ENCODE measurements at places on chromosomes 3 and 15.

DNA sequence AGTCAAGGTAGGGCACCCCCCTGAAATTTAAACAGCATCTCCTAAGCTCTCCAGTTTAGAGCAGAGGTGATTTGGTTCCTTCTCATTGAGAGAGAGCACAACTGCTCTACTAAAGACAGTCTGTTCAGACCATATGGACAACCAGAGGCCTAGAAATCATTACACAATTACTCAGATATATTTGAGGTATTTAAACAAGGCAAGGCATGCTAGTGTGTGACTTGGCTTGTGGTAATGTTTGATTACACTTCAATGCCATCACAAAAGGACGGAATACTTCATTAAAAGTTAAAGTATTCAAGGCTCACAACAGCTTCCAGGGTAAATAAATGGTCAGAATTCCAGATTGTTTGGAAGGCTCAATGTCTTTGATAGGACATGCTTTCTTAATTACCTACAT is 110.2 kb downstream of the LRTM1 start:
- DNase-seq = no peak

GRCh38 chr3:144662729-144663128 is 691.1 kb downstream of the DIPK2A start:
- no peak for DNase-seq

DNA sequence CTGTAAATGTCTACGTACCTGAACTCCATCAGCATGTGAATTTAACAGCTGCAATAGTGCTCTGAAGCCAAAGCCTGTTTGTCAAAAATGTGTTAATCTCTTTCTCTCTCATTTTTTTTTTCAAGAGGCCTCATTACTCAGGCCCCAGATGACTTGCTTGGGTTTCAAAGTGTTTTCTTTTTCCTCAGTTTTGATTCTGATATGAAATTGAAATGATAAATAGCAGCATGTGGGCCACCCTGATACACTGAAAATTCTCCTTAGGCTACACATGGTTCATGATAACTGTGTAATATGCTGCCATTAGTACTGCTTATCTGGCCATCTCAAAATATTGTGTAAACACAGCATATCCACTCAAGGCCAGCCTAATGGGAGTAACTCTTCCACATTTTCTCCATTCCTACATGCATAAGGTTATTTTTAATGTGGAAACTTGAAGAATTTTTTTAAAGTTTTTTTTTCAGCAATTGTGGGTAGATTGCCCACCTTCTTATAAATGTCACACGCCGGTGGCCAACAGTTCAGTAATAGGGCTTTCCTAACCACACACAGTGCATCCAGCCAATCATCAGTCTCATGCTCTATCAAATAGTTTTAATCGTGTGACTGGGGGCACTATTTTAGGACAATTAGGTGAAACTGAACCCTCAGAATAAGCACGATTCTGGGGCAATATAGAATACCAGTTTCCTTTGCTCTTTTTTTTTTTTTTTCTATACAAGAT is 13.1 kb upstream of the DENND4A start:
- no peak for DNase-seq

DNA sequence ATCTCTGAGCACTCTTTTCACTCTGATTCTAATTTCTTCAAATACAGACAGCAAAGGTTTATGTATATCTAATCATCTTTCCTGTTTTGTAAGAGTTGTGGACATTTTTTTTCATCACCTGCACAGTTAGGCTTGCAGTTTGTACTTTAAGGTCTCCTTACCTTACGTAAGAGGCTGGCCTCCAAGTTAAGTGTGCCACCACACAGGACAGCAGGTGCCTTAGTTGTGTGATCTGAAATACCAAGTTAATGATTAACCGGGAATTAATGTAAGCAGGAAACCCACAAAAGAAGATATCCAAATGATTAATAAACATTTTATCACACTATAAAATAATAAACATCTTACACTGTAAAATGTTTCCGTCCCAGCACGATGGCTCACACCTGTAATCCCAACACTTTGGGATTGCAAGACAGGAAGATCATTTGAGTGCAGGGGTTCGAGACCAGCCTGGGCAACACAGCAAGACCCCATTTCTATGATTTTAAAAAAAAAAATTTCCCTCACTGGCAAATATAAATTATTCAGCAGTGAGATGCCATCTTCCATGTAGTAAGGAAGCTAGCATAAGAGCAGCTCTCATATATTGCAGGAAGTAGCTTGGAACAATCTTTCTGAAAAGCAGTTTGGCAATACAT is 87.7 kb upstream of the LIMD1 start:
- DNase-seq = no peak

GRCh38 chr15:35311615-35312014 is 226.5 kb upstream of the NANOGP8 start:
- no peak for DNase-seq

DNA sequence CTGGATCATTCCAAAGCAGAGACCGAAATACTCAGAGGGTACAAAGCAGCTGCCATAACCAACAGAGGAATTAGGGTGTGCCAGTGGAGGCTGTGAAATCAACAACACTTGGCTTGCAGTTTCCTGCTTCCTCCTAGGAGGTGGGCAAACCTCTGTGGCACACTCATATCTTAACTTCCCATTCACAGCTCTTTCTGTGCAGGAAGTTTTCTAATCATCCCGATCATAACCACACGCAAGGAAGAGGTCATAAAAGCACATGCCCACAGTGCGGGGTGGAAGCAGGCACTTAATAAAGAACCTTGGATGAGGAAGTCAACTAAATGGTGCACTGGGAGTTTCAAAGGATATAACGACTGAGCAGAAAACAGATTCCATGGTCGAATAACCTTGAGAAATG is 5.1 kb downstream of the SCAMP2 start:
- DNase-seq = no peak

GRCh38 chr3:98814817-98815420 is 51.8 kb downstream of the ST3GAL6 start:
- DNase-seq = no peak

- DNase-seq = no peak
Observed at GRCh38 chr15:38610748-38611147, 46.1 kb upstream of the RASGRP1 start.

- DNase-seq = no peak
Observed at GRCh38 chr15:70252056-70252950, 154.6 kb upstream of the TLE3 start.

- no peak for DNase-seq
Observed at GRCh38 chr3:186989429-186989828, 59.1 kb downstream of the ST6GAL1 start.

DNA sequence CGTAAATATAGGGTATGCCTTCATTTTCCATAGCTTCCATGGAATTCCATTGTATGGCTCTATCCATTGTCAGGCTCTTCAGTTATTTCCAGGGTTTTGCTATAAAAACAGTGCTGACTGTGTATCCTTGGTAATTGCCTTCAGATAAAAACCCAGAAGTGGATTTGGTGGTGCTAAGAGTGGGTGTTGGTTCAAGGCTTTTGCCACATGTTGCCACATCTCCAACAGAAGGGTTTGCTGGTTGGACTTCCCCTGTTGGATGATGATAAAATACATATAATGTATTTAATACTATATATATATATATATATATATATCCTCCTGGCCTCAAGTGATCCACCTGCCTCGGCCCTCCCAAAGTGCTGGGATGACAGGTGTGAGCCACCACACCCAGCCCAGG is 97.8 kb downstream of the FLNB start:
- DNase-seq = no peak

- no peak for DNase-seq
Observed at GRCh38 chr3:176814285-176814684, 383.0 kb downstream of the TBL1XR1 start.

GRCh38 chr3:181757694-181758306 is 46.1 kb downstream of the SOX2 start:
- DNase-seq = no peak

DNA sequence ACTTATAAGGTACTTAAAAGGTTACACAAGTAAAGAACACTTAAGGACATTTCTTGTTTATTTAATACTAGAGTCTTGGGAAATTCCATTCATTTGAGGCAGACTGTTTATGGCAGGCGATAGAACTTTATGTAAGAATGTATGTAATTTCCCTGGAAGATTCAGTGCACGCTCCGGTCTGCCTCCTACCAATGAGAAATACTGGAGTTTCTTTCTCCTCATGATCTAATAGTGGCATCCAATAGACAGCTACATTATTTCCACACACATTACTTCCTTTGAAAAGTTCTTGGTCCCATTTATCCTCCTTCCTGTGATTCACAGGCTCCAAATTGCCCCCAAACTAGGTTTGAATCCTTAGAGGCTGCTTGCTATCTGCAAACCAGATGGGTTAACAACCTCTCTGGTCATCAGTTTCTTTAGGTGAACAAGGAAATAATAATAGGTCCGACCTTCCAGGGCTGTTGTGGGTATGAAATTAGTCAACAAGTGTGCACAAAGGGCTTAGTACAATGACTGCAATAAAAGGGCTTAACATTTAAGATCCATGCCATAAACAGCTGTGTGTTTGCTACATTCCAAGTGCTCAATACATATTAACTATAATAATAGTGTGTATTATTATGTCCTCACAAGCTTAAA is 30.7 kb downstream of the EIF4E3 start:
- no peak for DNase-seq

GRCh38 chr3:71194785-71195184 is 388.7 kb downstream of the FOXP1 start:
- no peak for DNase-seq

- DNase-seq = no peak
Observed at GRCh38 chr15:58520464-58520863, 88.7 kb downstream of the LIPC start.

- no peak for DNase-seq
Observed at GRCh38 chr3:129575997-129576384, 30.5 kb downstream of the PLXND1 start.

GRCh38 chr3:81684751-81685395 is 76.6 kb downstream of the GBE1 start:
- DNase-seq = no peak

DNA sequence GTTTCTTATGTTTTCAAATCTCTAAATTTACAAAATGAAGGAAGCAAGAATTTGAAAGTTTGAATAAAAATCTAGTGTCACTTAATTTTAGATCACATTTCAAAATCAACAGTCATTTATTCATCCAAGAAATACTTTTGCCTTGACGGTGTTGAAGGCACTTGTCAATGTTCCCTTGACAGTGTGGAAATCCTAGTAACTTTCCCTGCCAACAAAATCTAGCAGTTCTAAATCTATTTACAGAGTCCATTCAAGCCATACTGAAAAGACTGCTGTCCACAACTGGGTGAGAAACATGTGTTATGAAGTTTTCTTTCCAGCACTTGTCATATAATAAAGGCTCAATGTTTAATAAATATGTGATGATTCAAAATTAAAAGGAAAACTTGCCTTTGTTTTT is 8.6 kb upstream of the MAP2K5 start:
- DNase-seq = no peak

- DNase-seq = no peak
Observed at GRCh38 chr15:22954798-22955543, 25.2 kb downstream of the CYFIP1 start.

- DNase-seq = no peak
Observed at GRCh38 chr3:10391391-10391790, 70.5 kb upstream of the SEC13 start.

DNA sequence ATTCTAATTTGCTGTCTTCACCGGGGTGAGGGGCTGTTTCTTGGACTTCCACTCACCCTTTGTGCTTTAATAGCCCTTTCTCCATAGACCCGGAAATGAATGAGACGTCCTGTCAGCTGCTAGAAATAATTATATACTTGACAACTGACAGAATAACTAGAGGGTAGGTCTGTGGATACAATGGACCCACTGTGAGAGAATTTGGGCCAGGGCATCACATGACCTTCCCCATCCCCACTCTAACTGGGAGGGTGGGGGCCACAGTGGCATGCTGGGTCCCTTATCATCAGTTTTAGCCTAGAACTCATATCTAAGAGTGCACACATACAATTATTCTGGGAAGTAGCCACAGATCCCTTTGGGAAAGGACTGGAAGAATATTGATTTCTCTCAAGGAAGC is 25.9 kb upstream of the MINAR1 start:
- no peak for DNase-seq

GRCh38 chr3:78455166-78455565 is 1312.6 kb downstream of the ROBO1 start:
- no peak for DNase-seq

- DNase-seq = no peak
Observed at GRCh38 chr3:177378168-177378567, 180.9 kb upstream of the TBL1XR1 start.

DNA sequence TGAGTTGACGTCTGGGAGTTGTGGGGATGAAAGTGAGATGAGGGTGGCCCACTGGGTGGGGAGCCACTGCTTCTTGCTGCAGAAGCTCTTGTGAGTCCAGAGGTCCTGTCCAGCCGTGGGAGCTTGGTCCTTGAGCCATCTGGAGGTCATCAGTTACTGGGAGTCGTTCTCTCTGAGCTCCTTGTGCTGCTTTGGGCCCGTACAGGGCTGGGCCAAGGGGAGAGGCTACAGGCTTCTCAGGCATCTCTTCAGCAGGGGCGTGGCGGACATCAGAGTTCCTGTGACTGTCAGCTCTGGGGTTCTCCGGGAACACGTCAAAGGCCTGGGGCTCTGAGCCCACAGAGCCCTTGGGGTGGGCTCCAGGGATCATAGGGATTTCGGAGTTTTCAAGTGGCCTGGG is 2.6 kb downstream of the PRRT3 start:
- DNase-seq = no peak

GRCh38 chr3:152860736-152861135 is 25.8 kb downstream of the P2RY1 start:
- DNase-seq = no peak

DNA sequence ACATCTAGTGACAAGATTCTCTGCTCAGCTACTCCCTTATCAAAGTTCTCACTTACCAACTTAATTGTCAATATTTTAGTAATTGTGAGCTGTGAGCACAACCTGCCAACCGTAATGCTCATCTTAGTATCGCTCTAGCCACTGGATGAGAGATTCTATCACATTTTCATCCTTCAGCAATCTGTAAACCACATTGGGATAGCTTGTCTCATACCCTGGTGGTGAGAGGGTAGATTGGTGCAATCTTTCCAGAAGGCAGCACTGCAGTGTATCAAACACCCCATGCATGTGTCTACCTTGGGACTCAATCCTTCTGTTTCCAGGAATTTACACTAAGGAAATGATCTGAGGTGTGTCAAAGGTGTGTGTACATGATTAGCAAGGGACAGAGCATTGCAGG is 18.9 kb upstream of the ATP8B4 start:
- DNase-seq = no peak

GRCh38 chr3:13896473-13897154 is 16.7 kb upstream of the WNT7A start:
- DNase-seq = no peak

DNA sequence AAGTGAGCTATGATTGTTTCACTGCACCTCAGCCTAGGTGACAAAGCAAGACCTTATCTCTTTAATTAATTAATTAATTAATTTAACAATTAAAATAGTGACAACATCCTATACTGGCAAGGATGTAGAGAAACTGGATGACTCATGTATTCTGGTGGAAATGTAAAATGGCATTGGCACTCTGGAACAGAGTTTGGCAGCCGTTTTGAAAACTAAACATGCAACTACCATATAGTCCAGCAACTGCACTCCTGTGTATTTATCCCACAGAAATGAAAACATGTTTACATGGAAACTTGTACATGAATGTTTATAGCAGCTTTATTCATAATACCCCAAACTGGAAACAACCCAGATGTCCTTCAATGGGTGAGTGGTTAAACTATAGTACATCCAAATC is 56.6 kb downstream of the ANP32A start:
- no peak for DNase-seq

GRCh38 chr3:97899331-97899730 is 72.9 kb downstream of the RIOX2 start:
- DNase-seq = no peak

Data from stimulated activated CD8-positive, alpha-beta memory T cell treated with anti-CD3 and anti-CD28 coated beads, Interleukin-4, amount 100 ng/mL, for 1 hour (primary cell).